ENCODE measurements at places on chromosomes 12 and 14. TPM values are rescaled to one million over a fixed set of nuclear protein-coding genes. Genes with fewer than 3 reads are reported as not detected.

The CCDC184 gene
- total RNA-seq, result not detected

The ERP27 gene
- 0.93 TPM for total RNA-seq

The EML5 gene
- 0.33 TPM for total RNA-seq

The MTRFR gene
- total RNA-seq, result 15.6 TPM

The MYL2 gene
- 0.77 TPM for total RNA-seq

The KCNMB4 gene
- 0.13 TPM for total RNA-seq

The TM7SF3 gene
- 53.5 TPM for total RNA-seq

The IFNG-AS1 gene
- 1.3 TPM for total RNA-seq

The LRRIQ1 gene
- not detected for total RNA-seq

- no peak overlapping the region for H3K4me3 ChIP-seq
- H3K27me3 ChIP-seq, result no peaks in the 10 kb centered on the region
- no peak for DNase-seq
- H3K4me1 ChIP-seq, result no peaks in the 10 kb centered on the region
Measured at GRCh38 chr12:91637789-91638624, 455.4 kb upstream of the DCN start.

GRCh38 chr14:93788543-93789227 is 400 bp upstream of the PRIMA1 start:
- no peak for DNase-seq
- H3K27me3 ChIP-seq, result peaks cover 6% of the 10 kb centered on the region
- H3K4me3 ChIP-seq, result no peak overlapping the region
- H3K4me1 ChIP-seq, result no peaks in the 10 kb centered on the region

GRCh38 chr12:111842556-111843396 is 748 bp downstream of the MAPKAPK5 start:
- DNase-seq, result no peak
- H3K36me3 ChIP-seq, result peaks cover 5% of the 10 kb centered on the region
- peak overlapping the region; percentile 97 for H3K4me3 ChIP-seq
- no peaks in the 10 kb centered on the region for H3K27me3 ChIP-seq
- peak overlapping the region; percentile 88 for H3K27ac ChIP-seq
- H3K4me1 ChIP-seq, result no peaks in the 10 kb centered on the region

DNA sequence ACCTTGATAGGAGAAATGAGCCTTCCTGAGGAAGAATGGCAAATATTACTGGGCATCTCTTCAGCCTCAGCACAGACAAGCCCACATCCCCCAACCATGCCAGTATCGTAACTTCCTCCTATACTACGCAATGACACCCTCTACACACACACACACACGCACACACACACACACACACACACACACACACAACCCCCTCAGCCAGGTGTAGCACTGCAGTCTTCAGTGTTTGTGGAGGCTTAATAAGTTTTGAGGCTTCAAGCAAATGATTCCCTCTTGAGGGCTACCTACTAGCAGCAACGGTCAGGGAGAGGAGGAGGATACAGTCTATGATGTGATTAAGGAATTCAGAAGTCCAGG is 1.6 kb downstream of the DGKA start:
- H3K27me3 ChIP-seq, result no peaks in the 10 kb centered on the region
- peaks cover 8% of the 10 kb centered on the region for H3K4me1 ChIP-seq
- peak overlapping the region; percentile 99 for H3K4me3 ChIP-seq
- peak overlapping the region; percentile 83 for H3K27ac ChIP-seq
- no peaks in the 10 kb centered on the region for H3K36me3 ChIP-seq
- DNase-seq, result no peak

- no peaks in the 10 kb centered on the region for H3K27me3 ChIP-seq
- no peak for DNase-seq
- H3K4me3 ChIP-seq, result no peak overlapping the region
- no peaks in the 10 kb centered on the region for H3K36me3 ChIP-seq
Measured at GRCh38 chr14:99175331-99176155, 96.5 kb downstream of the BCL11B start.

DNA sequence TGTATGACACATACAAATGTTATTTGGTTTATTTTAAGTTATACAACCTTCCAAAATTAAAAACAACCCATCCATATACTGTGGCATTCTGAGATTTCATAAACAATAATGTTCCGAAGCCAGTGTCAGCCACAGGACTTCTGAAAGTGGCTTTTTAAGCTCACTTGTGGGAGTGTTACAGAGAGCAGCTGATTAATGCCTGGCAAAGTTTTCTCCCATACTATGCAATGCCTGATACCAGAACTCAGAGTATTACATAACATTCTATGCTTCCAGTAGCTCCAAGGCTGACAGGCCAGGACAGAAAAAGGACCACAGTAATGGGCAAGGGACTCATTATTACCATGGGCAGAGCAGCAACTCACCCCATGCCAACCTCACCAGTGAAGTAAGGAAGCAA is 29.3 kb downstream of the NELL2 start:
- H3K4me3 ChIP-seq, result no peak overlapping the region
- no peak overlapping the region for H3K27ac ChIP-seq
- no peak for DNase-seq
- H3K4me1 ChIP-seq, result peaks cover 6% of the 10 kb centered on the region
- no peaks in the 10 kb centered on the region for H3K36me3 ChIP-seq
- no peaks in the 10 kb centered on the region for H3K27me3 ChIP-seq

DNA sequence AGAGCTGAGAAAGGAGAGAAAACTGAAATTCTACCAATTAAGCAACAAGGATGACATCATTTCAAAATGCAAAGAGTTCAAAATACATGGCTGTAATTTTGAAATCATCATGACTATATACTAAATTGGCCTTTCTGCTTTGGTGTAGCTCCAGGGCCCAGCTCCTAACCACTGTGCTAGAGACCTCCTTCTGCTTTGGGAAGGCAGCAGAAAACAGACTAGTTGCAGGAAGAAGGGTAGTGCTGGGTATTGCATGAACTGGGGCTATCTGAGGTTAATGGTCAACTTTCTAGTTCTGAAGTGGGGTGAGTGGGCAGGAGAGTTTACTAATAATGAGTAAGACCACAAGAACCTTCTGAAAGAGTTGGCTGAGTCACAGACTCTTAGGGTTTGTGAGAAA is 66.2 kb downstream of the PTGER2 start:
- H3K36me3 ChIP-seq, result no peaks in the 10 kb centered on the region
- H3K4me3 ChIP-seq, result no peak overlapping the region
- DNase-seq, result peak; percentile 25
- H3K27me3 ChIP-seq, result no peaks in the 10 kb centered on the region
- H3K27ac ChIP-seq, result no peak overlapping the region

- no peaks in the 10 kb centered on the region for H3K36me3 ChIP-seq
- no peak for DNase-seq
- H3K4me1 ChIP-seq, result peaks cover 34% of the 10 kb centered on the region
- H3K4me3 ChIP-seq, result peak overlapping the region; percentile 21
- H3K27me3 ChIP-seq, result no peaks in the 10 kb centered on the region
- peak overlapping the region; percentile 86 for H3K27ac ChIP-seq
Measured at GRCh38 chr12:111773801-111774551, 7.2 kb downstream of the ALDH2 start.

DNA sequence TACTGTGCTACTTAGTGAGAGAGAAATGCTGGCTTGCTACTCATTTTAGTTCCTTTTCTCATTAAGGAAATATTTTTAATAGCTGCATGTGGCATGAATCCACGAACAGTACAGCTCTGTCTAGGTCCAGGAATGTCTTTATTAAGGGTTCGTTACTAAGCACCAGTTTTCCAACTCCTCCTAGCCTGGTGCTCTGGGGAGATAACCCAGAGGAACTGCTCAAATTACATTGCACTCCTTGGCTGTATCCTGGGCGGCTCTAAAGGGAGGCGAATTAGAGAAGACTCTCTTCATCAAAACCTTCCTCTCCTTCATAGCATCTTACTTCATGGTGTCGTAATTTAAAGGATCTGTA is 101.3 kb downstream of the PPM1A start:
- no peaks in the 10 kb centered on the region for H3K27me3 ChIP-seq
- H3K36me3 ChIP-seq, result no peaks in the 10 kb centered on the region
- no peak for DNase-seq
- H3K4me1 ChIP-seq, result no peaks in the 10 kb centered on the region

GRCh38 chr14:75831952-75832351 is 149.8 kb downstream of the TGFB3 start:
- DNase-seq, result no peak
- H3K27ac ChIP-seq, result no peak overlapping the region
- H3K4me3 ChIP-seq, result no peak overlapping the region

GRCh38 chr14:61355892-61356325 is 34.5 kb downstream of the PRKCH start:
- H3K27me3 ChIP-seq, result no peaks in the 10 kb centered on the region
- no peak for DNase-seq
- no peaks in the 10 kb centered on the region for H3K36me3 ChIP-seq
- H3K4me1 ChIP-seq, result peaks cover 13% of the 10 kb centered on the region
- H3K4me3 ChIP-seq, result no peak overlapping the region

DNA sequence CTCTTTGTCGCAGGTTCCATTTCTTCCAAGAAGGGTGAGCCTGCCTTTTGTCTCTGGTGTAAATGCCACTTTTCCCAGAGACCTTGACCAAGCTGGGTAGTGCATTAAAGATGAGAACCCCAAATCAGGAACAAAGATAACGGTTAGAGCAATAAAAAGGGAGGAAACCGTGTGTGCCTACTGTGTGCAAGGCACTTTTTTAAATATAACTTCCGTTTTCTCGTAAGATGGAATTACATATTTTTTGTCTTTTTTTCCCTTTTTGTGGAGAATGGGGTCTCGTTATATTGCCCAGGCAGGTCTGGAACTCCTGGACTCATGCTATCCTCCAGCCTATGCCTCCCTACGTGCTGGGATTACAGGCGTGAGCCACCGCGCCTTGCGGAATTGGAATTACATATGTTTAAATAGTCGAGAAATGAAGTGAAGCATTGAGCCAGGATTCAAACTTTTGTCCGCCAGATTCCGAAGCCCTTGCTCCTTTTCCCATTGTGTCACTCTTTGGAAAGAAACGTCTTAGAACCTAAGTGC is 506 bp upstream of the NABP2 start:
- H3K27me3 ChIP-seq, result no peaks in the 10 kb centered on the region
- peak overlapping the region; percentile 59 for H3K4me3 ChIP-seq
- H3K27ac ChIP-seq, result peak overlapping the region; percentile 65
- 0 out of 2 replicates have a peak, but pooled peaks cover 3% of the 10 kb centered on the region for H3K4me1 ChIP-seq
- H3K36me3 ChIP-seq, result peaks cover 2% of the 10 kb centered on the region
- DNase-seq, result no peak

GRCh38 chr12:117189725-117190209 is 503 bp downstream of the FBXO21 start:
- no peaks in the 10 kb centered on the region for H3K4me1 ChIP-seq
- H3K4me3 ChIP-seq, result peak overlapping the region; percentile 84
- no peak for DNase-seq

GRCh38 chr12:52349196-52349595 is 18.1 kb downstream of the KRT85 start:
- H3K4me1 ChIP-seq, result no peaks in the 10 kb centered on the region
- H3K27me3 ChIP-seq, result no peaks in the 10 kb centered on the region
- DNase-seq, result no peak

Data from GM12878 (cell line).